NCI-H446 (cell line): ENCODE measurements at places on chromosomes 3 and 15.
A peak's percentile ranks its signal among the peaks of the same experiment; 100 is the strongest.

DNA sequence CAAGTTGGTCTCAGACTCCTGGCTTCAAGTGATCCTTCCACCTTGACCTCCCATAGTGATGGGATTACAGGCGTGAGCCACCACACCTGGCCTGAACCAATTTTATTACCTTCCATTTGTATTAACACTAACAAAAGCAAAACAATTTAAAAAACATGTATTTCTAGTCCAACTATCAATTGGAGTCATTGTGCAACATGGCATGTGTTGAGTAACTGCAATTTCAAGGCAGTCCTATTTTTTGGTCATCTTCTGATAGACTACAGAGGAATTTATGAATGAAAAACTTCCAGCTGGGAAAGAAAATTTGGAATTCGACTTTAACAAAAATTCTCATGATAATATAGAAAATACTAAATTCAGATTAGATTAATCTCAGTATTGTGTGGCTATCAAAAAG lies 16.8 kb downstream of the SPTSSB start:
- DNase-seq = no peak

DNA sequence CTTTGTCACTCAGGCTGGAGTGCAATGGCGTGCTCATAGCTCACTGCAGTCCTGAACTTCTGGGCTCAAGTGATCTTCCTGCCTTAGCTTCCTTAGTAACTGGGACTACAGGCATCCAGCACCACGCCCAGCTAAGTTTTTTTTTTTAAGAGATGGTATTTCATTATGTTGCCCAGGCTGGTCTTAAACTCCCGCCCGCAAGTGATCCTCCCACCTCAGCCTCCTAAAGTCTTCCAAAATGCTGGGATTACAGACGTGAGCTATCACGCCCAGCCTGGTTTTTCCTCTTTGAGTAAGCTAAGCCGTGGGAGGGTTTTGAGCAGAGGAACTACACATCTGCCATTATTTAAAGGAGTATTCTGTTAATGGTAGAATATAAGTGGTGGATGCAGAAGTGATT lies 7.4 kb upstream of the LRRFIP2 start:
- no peak for DNase-seq

- no peak for DNase-seq
These were observed 37.3 kb downstream of the PTH1R start for GRCh38 chr3:46914849-46915248.

- DNase-seq = no peak
These were observed 36.9 kb downstream of the SETMAR start for GRCh38 chr3:4340077-4340410.

DNA sequence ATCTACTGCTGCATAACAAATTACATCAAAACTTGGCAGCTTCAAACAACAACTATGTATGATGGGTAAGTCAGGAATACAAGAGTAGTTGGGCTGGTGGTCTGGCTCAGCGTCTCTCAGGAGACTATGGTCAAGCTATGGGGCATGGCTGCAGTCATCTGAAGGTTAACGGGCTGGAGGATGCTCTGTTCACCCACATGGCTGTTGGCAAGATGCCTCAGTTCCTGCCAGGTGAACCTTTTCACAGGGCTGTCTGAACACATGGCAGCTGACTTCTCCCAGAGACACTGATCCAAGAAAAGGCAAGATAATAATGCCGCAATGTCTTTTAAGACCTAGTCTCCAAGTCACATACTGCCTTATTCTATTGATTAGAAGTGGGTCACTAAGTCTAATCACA lies 63.7 kb downstream of the GPR176 start:
- DNase-seq = no peak

- DNase-seq = peak; percentile 22
These were observed 6.7 kb upstream of the NCEH1 start for GRCh38 chr3:172717493-172718088.

DNA sequence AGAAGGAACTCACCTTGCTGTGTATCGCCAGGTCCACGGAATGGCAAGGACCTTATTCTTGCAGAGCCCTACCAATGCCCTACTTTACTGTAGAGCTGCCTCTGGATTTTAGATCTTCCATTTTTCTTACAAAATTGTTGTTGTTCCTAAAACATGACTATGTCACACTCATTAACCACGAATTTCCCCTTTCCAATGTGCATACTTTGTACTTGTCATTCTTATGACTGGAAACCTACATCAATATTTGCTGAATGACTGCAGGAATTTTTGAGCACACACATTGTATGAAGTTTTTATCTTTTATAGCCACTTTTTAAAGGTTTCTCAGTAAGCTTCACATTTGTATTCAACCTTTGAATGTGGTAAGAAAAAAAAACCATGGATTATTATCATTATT lies 35.9 kb upstream of the CMSS1 start:
- DNase-seq = no peak

- DNase-seq = no peak
These were observed 116.4 kb upstream of the ROBO2 start for GRCh38 chr3:76923485-76923884.

- no peak for DNase-seq
These were observed 17.1 kb downstream of the ARPP19 start for GRCh38 chr15:52551762-52552161.

DNA sequence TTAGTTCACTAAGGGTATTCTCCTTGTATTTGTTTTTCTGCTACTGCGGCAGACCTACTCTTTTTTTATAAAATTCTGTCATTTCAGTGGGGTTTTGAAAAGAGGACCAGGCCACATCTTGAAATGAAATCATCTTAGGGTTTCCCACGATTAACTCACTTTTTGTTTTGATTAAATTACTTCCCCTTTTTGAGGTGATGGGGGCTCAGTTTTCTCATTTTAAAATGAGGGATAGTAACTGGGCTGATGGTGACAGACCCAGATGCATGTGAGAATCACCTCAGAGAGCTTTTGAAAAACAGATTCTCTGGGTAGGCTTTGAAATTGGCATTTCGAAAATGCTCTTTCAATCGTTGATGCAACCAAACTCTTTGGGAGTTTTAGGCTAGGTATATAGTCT lies 24.2 kb downstream of the UBE2Q2 start:
- DNase-seq = no peak

GRCh38 chr3:50078622-50079021 lies 10.1 kb upstream of the RBM5 start:
- DNase-seq = no peak

- no peak for DNase-seq
These were observed 32.3 kb downstream of the EXOG start for GRCh38 chr3:38528457-38528856.

DNA sequence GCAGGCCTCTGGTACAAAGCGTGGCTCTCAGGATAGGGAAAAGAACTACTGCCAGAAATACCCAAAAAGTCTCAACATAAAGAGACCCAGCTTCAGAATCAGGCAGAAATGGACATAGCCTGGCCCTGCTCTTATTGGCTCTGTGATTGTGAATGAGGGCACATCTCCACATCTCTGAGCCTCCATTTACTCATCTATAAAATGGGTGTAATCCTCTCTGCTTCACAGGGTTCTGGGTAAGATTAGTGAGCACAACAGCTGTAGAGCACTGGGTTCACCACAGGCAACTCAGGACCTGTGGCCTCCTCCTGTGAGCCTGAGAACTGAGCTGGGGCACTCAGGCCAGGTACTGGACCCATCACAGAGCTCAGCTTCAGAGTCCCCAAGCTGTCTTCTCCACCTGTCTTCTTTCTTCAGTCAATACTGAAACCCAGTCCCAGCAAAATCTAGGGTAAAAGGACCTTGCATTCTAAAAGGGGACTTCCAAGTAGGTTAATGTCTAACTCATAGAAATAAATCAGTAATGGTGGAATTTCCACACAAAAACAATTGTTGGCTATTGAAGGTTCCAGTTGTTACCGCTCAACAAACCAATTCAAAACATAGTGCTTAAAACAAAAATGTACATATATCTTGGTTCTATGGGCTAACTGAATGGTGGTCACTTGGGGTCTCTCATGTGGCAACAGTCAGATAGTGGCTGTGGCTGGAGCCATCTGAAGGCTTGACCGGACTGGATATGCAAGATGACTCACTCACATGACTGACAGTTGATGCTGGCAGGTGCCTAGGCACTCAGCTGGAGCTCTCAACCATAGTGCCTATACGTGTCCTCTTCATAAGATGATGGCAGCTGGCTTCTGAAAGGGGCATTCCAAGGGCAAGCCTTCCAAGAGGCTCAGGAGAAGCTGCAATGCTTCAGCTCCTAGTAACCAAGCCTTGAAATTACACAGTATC lies 47.3 kb downstream of the TRIM42 start:
- DNase-seq = no peak

DNA sequence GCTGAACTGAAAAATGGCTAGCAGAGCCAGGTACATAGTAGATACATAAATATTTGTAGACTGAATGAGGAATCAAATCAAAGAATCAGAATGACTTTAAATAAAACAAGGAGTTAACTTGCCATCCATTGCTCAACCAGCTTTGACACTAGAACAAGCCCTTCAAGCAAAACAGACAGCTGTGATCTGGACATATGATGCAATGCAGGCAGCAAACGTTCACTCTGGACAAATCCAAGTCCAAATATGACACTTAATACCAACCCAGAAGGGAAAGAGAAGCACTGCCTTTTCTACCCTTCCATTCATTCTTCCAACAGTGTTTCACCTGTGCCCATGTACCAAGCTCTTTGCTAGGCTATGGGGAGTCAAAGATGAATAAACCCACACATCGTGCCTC lies 4.5 kb downstream of the THRB start:
- peak; percentile 18 for DNase-seq

DNA sequence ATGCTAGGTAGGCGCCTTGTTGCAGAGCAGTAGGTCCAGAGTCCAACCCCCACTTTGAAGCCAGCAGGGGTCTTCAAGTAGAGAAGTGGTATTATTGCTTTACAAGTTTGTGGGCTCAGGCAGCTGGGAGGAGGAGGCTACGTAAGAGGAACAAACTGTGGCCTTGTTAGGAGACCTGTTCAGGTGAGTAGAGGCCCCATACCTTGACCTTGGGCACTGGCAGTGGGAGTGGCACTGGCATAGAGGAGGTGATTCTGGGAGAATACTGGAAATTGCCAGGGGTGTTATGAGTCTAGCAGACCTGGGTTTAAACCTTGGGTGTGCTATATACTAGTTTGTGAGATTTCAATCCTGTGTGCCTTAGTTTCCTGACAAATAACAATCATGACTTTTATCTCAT lies 34.6 kb upstream of the SCAANT1 start:
- DNase-seq = no peak

GRCh38 chr15:25718169-25718536 lies 145.0 kb downstream of the ATP10A start:
- no peak for DNase-seq

DNA sequence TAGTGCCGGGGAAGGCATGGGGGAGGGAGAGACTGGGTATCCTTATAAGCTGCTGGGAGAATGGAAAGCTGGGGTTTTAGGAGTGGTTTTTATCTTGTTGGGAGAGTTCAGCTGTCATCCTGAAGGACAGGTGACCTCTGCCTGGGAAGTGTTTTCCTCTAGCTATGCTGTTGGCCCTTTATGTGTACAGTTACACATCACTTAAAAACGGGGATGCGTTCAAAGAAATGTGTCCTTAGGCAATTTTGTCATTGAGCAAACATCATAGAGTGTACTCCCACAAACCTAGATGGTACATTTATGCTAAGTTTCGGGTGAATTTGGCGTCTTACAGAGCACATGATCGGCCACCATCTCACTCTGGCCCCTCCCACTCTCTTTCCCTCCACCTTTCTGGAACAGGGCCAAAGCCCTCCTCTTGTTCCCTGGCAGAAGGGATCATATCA lies 164.3 kb upstream of the NUDT16 start:
- peak; percentile 24 for DNase-seq
